ENCODE measurements at places on chromosomes 1 and 21. TPM values are rescaled to one million over a fixed set of nuclear protein-coding genes. Genes with fewer than 3 reads are reported as not detected.

The KIF17 gene
- polyA plus RNA-seq, result 1.6 TPM

The NFASC gene
- 17.5 TPM for polyA plus RNA-seq

The KDF1 gene
- polyA plus RNA-seq, result not detected

The CCDC185 gene
- polyA plus RNA-seq, result not detected

The VCAM1 gene
- 0.71 TPM for polyA plus RNA-seq

The DDX59 gene
- 36.7 TPM for polyA plus RNA-seq

The PADI4 gene
- polyA plus RNA-seq, result 1.2 TPM
